ENCODE measurements at places on chromosomes 11 and 22.

DNA sequence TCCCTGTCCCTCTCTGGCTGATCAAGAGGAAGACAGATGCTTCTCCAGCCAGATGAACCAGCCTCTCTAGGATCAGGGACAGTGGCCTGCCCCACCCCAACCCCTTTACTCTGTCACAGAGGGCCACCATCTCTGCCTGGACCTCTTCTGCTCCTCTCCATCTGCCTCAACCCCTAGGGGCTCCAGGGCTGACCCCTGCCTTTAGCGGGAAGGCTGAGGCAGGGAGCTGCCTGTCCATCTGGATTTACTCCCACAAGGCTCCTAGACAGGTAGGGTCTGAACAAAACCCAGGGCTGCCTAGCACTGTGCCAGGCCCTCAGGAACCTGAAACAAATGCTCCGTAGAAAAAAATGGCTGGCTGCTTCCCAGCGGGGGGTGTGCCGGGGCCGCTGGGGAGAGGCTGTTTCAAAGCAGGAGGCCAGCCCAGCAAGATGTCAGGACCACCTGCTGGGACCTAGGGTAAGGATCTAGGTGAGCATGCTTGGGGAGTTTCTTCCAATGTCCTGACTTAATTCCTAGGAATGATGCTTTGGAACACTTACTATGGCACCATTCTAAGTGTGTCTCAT is 3.2 kb downstream of the CHST1 start:
- DNase-seq = no peak

GRCh38 chr11:4178813-4179662 is 84.4 kb downstream of the RRM1 start:
- no peak for DNase-seq

GRCh38 chr11:78022397-78023396 is at the start of gene KCTD14:
KCTD14 (minus strand) TSS chr11:78023276; CDS start chr11:78023249, 27 bp downstream.
- DNase-seq = no peak

DNA sequence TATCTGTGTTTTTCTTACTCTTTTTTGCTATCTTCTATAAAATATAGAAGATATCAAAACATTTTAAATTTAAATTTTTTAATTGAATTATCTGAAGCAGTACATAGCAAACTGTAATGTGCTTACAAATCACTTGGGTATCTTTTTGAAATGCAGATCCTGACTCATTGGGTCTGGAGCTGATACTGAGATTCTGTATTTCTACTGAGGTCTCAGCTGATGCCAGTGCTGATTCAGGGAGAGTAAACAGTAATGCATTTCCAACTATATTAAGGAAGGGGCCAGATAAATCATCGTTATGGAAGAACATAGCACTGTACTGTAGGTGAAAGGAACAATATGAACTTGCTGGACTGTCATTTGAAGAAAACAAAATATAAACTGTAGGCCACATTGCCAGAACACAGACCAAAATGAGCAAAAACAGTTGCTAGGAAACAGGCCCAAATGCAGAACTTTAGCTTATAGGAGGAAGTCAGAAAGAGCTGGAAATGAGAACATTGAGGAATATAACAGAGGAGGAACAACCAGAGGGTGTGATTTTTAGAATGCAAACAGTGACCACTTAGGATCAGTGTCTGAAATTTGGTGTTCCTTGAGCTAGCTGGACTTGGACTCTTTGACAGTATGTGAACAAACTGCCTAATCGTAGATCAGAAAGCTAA is 3.3 kb downstream of the ARL14EP start:
- no peak for DNase-seq

DNA sequence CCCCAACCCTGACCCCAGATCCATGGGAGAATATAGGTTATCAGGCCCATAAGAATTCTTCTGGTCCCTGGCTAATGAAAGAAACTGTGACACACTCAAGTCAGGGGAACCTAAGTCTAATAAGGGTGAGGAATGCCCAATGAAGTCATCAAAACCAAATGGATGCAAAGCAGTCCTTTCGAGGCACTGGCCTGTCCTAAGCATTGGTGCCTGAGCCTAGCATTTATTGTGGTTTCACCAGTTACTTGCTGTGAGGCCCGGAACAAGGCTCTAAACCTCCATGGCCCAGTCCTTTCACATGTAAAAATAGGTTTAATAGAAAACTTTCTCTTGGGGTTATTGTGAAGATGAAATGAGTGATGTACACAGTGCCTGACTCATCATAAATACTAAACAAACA is 712.6 kb downstream of the DLG2 start:
- DNase-seq = no peak

DNA sequence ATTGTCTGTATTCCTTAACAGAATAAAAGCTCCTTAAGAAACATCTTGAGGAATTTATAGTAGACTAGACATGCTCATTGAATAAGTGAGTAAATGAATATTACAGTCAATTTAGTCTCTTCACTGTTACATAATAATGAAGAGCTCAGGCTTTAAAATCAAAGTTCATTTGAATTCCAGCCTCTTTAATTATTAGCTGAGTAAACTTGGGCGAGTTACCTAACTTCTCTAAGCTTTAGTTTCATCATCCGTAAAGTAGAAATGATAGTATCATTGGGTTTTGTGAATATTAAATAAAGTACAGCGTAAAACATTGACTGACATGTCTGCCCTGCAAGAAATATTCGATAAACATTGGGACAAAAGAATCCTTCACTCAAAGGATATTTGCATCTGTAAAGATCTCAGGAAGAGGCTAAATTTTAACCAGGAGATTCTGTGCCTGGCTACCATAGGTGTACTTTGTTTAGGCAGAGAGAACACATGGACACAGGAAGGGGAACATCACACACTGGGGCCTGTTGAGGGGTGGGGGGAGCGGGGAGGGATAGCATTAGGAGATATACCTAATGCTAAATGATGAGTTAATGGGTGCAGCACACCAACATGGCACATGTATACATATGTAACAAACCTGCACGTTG is 15.2 kb upstream of the BBOX1 start:
- DNase-seq = no peak

DNA sequence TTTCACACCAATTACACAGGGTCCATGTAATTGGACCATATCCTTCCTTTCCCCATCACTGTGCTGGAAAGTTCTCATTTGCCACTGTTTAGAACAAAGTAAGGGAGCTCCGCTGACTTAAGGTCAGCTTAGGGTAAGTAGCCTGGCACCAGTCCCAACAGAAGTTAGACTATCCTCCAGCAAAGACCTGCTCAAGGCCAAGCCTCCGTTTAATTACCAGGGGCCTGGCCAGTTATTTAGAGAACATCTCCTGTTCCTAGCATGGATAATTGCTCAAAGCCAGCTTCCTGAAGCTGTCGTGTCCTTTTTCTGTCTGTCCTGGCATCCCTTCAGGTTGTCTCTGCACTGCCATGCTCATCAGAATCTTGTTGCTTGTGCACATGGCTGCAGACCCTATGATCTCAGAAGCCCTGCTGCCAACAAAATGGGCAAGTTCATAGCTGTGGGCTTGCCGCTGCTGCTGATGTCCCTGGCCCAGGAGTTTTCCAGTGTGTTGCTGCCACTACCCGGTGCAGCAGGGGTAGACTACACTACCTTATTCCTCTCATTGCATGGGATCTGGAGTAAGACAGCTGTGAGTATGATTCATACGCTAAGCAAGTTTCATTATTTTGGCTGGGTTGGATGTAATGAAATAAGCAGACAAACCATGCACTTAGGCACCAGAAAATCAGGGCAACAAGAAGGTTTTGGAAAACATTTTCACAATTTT is 8.1 kb downstream of the OR8A1 start:
- DNase-seq = no peak

All from stimulated activated CD8-positive, alpha-beta memory T cell treated with anti-CD3 and anti-CD28 coated beads, Interleukin-2, amount 100 ng/mL, for 1 hour (primary cell).